HuH-7 (cell line): ENCODE measurements at places on chromosomes 6 and 20.

GRCh38 chr6:129748901-129749748 is 39.1 kb upstream of the ARHGAP18 start:
- no peak for DNase-seq

- DNase-seq = no peak
These were observed 45.6 kb downstream of the ADGRF5 start for GRCh38 chr6:46876126-46876525.

GRCh38 chr20:32535316-32535952 is 49.7 kb downstream of the NOL4L start:
- DNase-seq = no peak

- DNase-seq = peak; percentile 76
These were observed 93.5 kb downstream of the CEBPB start for GRCh38 chr20:50283922-50284810.

- DNase-seq = peak; percentile 68
These were observed 13.9 kb downstream of the ZNF217 start for GRCh38 chr20:53579581-53580375.
